ENCODE measurements at places on chromosomes 3 and 15.

GRCh38 chr15:81901319-81901718, 144.5 kb downstream of the MEX3B start:
- no peaks in the 10 kb centered on the region for H3K4me1 ChIP-seq
- no peaks in the 10 kb centered on the region for H3K27me3 ChIP-seq
- H3K4me3 ChIP-seq: no peak overlapping the region
- no peaks in the 10 kb centered on the region for H3K36me3 ChIP-seq
- DNase-seq: no peak

DNA sequence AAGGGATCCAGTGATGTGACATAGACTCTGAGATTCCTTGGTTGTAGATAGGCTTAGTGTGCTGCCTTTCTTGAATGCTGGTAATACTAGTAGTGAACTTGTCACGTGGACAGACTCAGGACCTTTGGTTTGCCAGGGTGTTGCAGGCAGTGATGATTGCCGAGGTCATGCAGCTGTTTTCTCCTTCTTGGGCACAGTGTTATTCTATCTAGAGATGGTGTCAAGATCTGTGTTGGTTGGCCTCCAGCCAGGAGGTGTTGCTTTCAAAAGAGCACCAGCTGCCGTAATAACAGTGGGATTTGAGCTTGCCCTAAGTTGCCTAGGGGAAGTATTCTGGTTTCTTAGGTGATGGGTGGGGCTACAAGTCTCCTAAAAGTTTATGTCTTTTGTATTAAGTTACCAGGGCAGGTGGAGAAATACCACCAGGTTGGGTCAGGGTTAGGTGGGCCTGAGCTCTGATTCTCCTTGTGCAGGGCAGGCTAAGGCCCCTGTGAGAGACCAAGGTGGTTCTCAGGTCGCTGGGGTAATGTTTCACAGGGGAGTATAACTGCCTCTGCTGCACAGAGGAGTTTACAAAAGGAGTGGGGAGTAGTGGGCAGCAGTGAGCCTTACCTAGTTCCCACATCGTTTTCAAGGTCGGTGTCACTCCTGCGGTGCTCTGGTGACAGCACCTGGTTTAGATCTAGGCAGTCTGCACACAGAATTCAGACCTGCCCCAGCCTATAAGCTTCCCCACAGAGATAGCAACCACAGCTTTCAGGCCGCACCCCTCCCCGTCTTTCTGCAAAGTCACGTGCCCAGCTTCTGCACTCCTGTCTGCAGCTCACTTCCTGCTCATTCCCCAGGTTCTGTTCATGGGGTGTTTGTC, 350.3 kb downstream of the DOCK3 start:
- H3K36me3 ChIP-seq: no peaks in the 10 kb centered on the region
- H3K27ac ChIP-seq: no peak overlapping the region
- H3K27me3 ChIP-seq: no peaks in the 10 kb centered on the region
- H3K4me3 ChIP-seq: no peak overlapping the region
- no peaks in the 10 kb centered on the region for H3K4me1 ChIP-seq
- DNase-seq: no peak

DNA sequence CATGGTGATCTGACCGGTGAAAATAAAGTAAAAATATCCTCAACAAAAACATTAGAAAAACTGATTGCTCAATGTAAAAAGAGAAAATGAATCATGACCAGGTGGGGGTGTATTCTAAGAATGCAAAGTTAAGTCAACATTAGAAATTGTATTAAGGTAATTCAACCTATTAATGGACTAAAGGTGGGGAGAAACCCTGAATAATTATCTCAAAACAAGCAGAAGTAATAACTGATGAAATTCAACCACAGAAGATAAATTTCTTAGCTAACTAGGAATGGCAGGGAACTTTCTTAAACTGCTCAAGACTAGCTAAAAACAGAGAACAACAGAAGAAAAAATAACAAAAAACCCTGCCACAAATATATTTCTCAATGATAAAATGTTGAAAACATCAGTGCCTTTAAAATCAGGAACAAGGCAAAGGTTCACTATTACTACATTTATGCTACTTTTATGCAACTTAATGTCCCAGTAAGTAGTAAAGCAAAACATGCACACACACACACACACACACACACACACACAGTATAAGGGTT, 204.4 kb upstream of the THBS1 start:
- no peak overlapping the region for H3K4me3 ChIP-seq
- no peaks in the 10 kb centered on the region for H3K36me3 ChIP-seq
- DNase-seq: no peak
- no peaks in the 10 kb centered on the region for H3K27me3 ChIP-seq
- H3K4me1 ChIP-seq: no peaks in the 10 kb centered on the region

GRCh38 chr3:35899245-35899644, 259.9 kb downstream of the ARPP21 start:
- no peaks in the 10 kb centered on the region for H3K36me3 ChIP-seq
- H3K27me3 ChIP-seq: no peaks in the 10 kb centered on the region
- no peaks in the 10 kb centered on the region for H3K4me1 ChIP-seq
- no peak overlapping the region for H3K27ac ChIP-seq

DNA sequence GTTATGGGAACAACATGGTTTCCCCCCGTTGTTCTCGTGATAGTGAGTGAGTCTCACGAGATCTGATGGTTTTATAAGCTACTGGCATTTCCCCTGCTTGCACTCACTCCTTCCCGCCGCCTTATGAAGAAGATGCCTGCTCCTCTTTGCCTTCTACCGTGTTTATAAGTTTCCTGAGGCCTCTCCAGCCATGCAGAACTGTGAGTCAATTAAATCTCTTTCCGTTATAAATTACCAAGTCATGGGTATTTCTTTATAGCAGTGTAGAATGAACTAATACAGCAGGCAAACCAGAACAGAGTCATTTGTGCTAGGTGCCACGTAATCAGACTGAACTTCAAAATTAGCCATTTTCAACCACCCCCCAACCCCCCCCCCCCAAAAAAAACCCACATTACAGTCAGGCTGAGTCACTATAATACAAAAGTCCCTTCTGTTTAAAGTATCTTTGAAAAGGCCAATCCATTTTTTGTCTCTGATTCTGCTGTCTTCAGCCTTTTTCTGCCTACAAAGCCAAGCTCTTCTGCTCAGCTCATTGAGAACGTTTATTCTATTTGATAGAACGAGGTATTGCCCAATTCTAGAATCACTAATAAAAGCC, 4.1 kb downstream of the OR4F6 start:
- H3K36me3 ChIP-seq: no peaks in the 10 kb centered on the region
- H3K4me3 ChIP-seq: no peak overlapping the region
- DNase-seq: no peak
- H3K4me1 ChIP-seq: no peaks in the 10 kb centered on the region

DNA sequence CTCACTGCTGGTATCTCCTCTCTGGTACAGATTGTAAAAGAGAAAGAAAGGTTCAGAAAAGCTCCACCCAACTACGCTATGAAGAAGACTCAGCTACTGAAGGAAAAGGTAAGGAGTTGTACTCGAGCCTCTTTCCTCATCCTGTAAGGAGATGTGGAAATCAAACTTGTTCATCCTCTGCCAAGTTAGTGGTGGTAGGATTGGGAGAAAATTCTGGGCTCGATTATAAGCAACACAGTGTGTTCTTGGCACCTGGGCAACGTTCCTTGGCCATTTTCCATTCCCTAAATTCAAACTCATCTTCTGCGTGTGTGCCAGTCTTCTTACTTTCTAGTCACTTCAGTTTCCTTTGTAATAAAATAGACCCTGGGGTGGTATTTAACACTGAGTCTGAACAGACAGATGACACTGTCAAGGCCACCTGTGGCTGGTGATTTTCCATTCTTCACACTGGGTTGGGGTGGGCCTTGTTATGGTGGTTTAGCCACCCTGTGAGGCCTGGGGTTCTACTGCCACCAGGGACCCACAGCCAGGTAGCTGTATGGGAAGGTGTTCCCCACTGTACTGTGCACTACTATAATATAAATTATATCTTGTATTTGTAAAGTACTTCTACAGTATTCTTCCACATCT, 17.1 kb upstream of the ITPKA start:
- no peaks in the 10 kb centered on the region for H3K27me3 ChIP-seq
- H3K4me1 ChIP-seq: no peaks in the 10 kb centered on the region
- H3K4me3 ChIP-seq: no peak overlapping the region
- no peak for DNase-seq

DNA sequence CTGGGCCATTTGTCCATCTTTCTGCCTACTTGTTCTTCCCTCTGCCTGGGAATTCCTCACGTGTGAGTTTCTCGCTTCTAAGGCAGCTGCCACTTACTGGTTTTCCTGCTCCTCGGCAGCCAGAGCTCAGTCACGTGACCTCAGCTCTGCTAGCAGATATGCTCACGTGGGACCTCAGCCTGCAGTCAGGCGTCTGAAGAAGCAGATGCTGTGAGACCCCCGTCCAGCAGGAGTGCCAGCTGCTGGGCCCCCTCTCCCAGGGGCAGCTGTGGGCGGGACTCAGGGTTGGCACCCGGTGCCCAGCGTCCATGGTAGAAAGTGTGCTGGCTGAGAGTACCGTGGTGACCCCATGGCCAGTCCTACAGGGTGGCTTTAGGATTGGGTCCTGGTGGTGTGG, 161.3 kb upstream of the TLE3 start:
- H3K27me3 ChIP-seq: no peaks in the 10 kb centered on the region
- H3K27ac ChIP-seq: no peak overlapping the region
- peak; percentile 82 for DNase-seq

- no peaks in the 10 kb centered on the region for H3K36me3 ChIP-seq
- H3K4me1 ChIP-seq: no peaks in the 10 kb centered on the region
- H3K4me3 ChIP-seq: no peak overlapping the region
- no peaks in the 10 kb centered on the region for H3K27me3 ChIP-seq
Measured at GRCh38 chr3:78855190-78855589, 912.6 kb downstream of the ROBO1 start.

DNA sequence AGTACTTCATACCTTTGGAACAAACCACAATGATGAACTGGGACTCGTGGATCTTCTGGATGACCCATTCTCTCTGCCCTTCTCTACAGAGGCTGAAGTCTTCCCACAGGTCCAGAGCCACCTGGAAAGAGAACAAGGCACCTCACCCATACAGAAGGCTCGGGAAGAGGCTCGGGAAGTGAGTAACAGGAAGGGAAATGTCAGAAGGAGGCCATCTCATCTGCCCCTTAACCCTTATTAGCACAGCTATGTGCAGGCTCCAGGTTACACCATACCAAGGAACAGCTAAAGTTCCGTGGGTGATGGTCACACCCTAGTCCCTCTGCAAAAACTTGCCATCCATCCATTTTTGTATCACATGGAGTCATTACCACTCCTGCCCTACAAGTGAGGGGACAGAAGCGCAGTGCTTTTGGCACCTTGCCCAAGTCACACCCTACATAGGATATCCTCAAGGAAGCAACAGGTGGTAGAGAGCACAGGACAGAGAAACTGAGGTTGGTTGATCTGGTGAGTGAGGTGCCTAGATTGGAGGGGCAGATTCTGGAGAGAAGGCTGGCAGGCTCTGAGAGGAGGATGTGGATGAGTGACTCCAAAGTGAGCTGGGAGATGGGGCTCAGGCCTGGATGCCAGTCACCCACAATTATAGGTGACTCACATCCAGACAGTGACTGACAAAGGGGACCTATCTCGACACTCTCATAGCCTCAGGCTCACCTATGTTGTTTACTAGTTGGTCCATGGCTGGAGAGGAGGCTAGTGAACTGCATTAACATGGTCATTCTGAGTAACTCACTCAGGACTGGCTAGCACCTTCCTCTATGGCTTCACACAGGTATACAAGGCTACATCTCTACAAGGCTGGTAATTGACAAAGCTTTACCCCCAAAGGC, 38.2 kb downstream of the SPATA12 start:
- H3K27me3 ChIP-seq: no peaks in the 10 kb centered on the region
- no peak overlapping the region for H3K27ac ChIP-seq
- no peak for DNase-seq
- no peaks in the 10 kb centered on the region for H3K36me3 ChIP-seq
- H3K4me3 ChIP-seq: no peak overlapping the region
- no peaks in the 10 kb centered on the region for H3K4me1 ChIP-seq

DNA sequence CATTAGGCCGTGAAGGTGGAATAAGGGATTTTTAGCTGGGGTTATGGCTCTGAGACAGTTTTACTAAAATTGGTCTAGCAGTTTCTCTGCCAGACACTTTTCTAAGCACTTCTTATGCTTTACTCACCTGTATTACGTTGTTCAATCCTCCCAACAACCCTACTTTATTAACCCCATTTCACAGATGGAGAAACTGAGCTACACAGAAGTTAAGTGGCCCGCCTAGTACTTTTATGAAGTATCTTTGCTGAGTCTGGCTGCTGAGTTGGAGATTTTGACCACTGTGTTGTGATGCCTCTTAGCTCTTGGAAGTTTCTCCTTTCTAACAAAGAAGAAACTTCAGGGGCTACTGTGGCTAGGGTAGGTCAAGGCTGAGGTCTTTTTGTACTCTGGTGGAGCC, 11.5 kb downstream of the LIMD1 start:
- H3K27me3 ChIP-seq: no peaks in the 10 kb centered on the region
- peaks cover 64% of the 10 kb centered on the region for H3K4me1 ChIP-seq
- H3K36me3 ChIP-seq: peaks cover 41% of the 10 kb centered on the region
- no peak overlapping the region for H3K27ac ChIP-seq

GRCh38 chr3:53085476-53085875, 39.6 kb upstream of the SFMBT1 start:
- DNase-seq: peak; percentile 25
- no peak overlapping the region for H3K4me3 ChIP-seq
- H3K27me3 ChIP-seq: no peaks in the 10 kb centered on the region
- H3K36me3 ChIP-seq: peaks cover 8% of the 10 kb centered on the region
- no peak overlapping the region for H3K27ac ChIP-seq
- no peaks in the 10 kb centered on the region for H3K4me1 ChIP-seq

DNA sequence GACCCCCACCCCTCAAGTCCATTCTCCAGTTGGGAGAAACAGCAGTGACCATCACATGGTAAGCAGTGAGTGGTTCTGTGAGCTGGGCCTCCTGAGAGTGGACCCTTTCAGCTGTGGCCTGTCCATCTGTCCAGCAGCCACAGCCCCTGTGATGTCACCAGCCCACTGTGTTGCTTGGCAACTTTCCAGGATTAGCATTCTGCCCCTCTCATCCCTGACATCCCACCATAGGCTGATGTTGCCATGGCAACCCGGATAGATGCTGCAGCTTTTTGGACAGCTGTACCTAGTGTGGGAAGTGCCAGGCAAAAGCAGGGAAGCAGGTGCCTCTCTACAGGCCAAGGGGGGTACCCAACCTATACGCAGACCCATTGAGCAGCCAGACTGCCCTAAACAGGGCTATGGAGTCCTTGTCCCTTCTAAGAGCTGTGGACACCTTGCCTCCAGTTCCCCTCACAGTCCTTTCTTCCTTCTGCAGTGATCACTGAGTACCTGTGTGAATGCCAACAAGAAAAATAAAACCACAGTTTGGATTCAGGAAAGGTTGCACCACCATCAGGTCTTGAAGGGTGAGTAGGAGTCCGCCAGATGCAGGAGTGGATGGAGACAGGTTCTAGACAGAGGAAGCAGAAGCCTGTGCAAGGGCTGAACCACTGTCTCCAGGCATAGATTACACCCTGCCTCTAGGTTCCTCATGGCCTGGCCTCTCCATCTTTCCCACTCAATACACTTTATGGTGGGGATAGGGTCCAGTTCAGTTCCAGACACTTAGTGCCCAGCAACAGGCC, at the start of gene DNAH1:
Gene DNAH1 (plus strand): TSS at position 343 of the 788 bp plus-strand sequence. CDS start 6,124 bp downstream, outside the sequence.
- H3K4me1 ChIP-seq: peaks cover 23% of the 10 kb centered on the region
- DNase-seq: no peak
- no peak within 1 kb of the TSS for H3K27ac ChIP-seq
